NCI-H187 (cell line): ENCODE measurements at places on chromosomes 5 and 9.
A peak's percentile ranks its signal among the peaks of the same experiment; 100 is the strongest.

- no peak for DNase-seq
Measured at GRCh38 chr9:36187414-36187813, 3.3 kb upstream of the CLTA start.

- no peak for DNase-seq
Measured at GRCh38 chr9:104092875-104093600, 1.1 kb upstream of the SMC2 start.

DNA sequence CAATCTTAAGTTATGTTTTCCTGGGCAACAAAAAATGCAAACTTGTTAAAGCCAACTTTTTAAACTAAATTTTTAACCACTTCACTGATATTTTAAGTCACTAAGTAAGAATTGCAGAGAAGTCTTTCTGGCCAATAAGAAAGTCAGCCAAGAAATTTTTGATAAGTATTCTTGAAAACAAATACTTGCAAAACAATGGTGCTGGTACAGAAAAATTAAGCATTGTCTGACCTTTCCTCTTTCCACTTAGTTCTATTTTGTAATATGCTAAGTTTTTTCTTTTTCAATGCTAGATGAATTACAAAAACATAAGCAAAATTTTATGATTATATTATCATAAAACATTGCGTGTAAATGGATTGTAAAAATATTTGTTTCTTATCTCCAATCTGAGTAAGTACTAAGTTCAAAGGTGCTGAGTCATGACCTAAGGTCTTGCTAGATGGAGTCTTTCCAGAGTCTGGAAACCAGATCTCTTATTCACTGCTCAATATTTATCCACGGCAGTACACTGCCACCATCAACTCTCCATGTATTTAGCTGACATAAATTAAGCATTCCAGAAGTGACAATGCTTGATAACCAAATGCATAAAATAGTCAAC lies 139.7 kb downstream of the MEF2C start:
- no peak for DNase-seq

- DNase-seq = no peak
Measured at GRCh38 chr5:36403632-36404311, 102.1 kb upstream of the RANBP3L start.

- no peak for DNase-seq
Measured at GRCh38 chr9:29039258-29039657, 1466.0 kb upstream of the C9orf72 start.

DNA sequence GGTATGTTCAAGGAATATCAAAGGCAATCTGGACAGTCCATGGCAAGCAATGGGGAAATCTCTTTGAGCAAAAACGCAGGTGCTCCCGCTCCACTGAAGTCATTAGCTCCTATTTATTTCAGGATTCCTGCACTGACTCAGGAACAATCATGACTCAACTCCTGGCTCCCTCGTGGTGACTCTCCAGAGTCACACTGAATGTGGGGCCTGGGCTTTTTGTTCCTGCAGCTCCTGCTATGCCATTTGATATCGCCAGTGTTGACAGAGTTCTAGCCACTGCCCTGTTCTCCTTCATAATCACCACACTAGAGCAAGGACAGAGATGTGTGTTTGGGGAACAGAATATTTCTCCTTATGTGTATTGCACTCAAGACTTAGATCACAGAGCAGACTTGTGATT lies 187.2 kb upstream of the ZNF462 start:
- DNase-seq = no peak

GRCh38 chr9:90290716-90291485 lies 351.7 kb downstream of the DIRAS2 start:
- DNase-seq = no peak

DNA sequence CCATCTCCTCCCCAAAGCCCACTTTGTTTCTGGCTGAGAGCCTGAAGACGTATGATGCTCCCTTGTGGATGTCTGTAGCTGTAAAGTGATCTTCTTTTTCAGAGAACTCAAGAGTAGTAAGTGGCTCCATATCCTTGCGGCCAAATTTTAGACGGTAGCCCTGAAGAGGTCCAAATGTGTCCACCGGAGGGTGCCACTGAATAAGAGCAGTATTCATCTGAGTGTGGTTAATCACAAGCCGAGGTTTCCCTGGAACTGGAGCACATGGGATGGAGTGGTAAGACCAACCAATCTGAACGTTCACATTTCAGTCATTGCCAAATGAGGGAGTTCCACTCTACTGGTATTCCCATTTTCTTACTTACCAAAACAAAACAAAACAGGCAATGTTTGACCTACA lies 686.5 kb upstream of the DMAC1 start:
- no peak for DNase-seq

GRCh38 chr9:79131246-79131774 lies 440.5 kb upstream of the TLE4 start:
- DNase-seq = no peak

DNA sequence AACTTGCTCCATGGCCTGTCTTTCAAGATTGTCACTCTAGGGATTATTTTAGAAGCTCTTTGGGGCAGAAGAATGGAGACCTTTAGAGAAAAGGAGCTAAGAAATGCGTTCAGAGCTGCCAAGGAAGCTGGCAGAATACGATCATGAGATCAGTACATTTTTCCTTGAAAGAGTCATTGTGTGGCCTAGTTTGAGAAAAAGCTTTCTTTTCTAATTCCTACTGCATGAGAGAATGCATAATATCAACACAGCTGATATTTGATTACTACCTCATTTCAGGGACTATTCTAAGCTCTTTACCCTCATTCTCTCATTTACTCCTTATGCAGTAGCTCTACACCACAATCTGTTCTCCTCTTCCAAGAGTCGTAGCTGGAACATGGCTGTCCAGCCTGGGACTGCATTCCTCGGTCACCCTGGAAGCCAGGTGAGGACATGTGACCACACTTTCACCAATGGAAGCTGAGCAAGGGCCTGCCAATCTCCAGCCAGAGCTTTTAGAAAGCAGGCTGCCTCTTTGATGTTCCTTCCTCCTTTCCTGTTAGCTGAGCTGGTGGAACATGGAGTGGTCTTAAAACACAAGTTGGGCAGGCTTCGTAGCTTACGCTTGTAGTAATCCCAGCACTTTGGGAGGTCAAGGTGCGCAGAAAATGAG lies 99.3 kb upstream of the LHFPL2 start:
- DNase-seq = no peak

GRCh38 chr5:148748702-148749392 lies 77.6 kb upstream of the ADRB2 start:
- no peak for DNase-seq

DNA sequence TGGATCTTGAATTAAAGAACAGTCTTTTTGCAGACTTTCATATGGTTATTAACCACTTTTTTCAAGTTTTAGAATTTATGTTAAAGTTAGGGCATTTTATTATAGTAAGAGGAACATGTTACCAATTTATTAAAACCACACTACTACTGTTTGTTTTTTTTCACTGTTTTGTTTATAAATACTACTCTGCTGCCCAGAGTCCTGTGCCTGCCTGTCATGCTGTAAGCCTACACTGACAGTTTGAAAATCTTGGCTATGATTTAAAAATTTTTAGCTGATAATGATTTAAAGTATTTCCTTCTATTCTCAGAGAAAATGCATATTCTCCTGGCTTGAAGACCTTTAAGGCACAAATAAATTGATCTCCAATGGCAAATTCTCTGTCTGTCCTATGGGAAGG lies 128.7 kb downstream of the RPS23 start:
- DNase-seq = no peak

DNA sequence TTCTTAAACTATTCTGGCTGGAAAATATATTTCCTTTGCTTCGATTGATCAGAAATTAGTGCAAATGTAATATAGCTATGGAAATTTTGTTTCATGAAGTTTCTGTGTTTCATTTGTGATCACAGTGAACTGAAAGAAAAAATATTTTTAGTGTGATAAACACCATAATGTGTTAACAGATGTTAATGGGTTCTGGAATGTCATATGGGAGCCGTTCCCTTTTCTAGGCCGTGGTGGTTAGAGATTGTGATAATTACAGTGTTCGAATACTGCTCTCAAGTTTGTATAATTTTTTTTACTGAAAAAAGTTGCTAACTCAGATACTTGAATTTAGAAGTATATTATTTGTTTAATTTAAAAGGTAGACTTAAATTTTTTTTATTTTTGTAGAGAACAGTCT lies 19.3 kb downstream of the GAPVD1 start:
- no peak for DNase-seq

GRCh38 chr5:28344836-28345433 lies 1306.5 kb upstream of the CDH9 start:
- DNase-seq = no peak

- DNase-seq = no peak
Measured at GRCh38 chr9:103837940-103838339, 256.2 kb upstream of the SMC2 start.

DNA sequence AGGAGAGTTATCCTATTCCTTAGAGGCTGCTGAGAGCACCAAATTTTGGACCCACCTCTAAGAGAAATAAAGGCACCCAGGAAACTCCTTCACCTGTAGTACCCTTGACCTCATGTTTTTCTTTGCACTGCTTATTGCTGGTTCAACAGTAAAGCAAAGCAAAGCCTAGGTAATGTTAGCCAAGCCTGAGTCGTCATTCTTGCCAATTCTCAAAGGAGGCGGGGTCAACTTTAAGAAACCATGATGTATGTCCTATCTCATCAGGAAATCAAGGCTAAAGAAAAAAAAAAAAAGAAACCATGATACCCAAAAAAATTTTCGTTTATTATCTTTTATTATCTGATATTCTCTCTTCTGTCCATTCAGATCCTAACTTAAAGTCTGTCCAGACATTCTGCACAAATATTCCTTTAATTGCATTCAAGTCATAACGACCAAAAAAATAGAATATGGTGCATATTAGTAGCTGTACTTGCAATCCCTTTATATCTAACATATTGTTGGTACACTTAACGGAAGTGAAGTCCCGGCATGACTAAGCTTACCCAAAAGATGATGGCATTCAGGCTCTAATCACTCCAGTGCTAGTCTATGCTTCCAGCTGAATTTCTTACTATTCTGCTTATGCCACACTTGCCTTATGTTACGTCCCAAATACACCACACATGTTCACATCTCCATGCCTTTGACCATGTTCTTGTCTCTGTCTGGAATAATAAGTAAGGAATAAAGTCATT lies 1.8 kb downstream of the AUH start:
- DNase-seq = no peak

GRCh38 chr9:34746526-34746925 lies 36.6 kb upstream of the CCL21 start:
- no peak for DNase-seq

DNA sequence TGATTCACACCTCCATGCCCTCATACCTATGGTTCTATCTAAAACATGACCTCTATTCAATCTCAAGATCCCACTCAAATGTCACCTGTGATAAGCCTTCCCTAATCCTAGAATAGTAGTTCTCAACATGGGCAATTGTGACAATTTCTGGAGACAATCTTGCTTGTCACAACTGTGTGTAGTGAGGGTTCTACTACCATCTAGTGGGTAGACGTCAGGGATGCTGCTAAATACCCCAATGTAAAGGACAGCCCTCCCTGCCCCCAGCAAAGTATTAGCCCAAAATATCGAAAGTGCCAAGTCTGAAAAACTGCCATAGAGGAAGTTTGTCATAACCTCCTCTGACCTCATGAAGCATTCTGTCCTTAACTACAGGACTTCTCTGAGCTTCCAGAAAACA lies 32.0 kb downstream of the TBCA start:
- no peak for DNase-seq

DNA sequence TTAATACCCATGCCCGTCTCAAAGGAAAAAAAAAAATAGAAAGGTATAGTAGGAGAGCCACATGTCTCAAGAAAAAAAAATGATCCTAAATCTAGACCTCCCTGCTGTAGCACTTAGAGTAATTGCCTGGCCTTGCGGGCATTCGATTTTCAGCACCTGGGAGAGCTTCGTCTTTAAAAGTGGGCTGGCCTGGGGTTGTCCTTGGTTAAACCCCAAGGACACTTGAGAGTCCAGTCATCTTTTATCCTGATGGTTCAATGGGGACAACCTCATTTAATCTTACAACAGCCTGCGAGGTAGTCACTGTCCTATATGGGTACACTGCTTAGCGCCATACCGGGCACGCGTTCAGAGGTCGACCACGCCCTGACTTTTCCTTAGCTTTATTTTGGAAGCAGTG lies 60.1 kb downstream of the MAT2B start:
- DNase-seq = no peak

GRCh38 chr9:94269264-94269663 lies 10.2 kb downstream of the ZNF169 start:
- DNase-seq = peak; percentile 4

DNA sequence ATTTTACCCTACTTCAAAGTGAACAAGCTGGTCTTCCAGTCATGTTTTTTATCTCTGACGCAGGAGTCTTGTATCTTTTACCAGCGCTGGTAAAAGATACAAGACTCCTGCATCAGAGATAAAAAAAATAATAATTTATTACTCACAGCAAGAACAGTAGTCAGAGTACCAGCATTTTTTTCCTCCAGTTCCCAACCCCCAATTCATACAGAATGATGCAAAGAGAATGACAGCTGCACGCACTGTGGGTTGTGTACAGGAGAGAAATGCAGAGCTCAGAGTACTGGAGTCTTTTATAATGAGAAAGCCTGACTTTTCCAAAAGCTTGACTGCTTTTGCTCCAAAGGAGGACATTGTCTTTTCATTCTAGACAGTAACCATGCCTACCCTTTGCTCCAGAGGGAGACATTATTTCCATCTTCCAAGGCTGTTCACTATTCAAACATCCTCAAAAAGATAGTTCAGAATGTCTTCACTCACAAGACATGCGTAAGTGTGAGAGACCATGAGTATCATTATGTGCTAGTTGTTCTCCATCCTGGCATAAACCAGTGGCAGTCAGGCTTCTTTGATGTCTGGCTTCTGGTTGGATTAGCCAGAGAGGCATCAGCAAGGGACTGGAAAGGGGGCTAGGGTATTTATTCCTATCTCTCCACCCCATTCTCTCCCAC lies 14.3 kb upstream of the RANBP6 start:
- no peak for DNase-seq

- no peak for DNase-seq
Measured at GRCh38 chr5:79408028-79408427, 105.9 kb downstream of the HOMER1 start.

GRCh38 chr9:81685763-81686613 lies 3.4 kb downstream of the TLE1 start:
- DNase-seq = no peak

DNA sequence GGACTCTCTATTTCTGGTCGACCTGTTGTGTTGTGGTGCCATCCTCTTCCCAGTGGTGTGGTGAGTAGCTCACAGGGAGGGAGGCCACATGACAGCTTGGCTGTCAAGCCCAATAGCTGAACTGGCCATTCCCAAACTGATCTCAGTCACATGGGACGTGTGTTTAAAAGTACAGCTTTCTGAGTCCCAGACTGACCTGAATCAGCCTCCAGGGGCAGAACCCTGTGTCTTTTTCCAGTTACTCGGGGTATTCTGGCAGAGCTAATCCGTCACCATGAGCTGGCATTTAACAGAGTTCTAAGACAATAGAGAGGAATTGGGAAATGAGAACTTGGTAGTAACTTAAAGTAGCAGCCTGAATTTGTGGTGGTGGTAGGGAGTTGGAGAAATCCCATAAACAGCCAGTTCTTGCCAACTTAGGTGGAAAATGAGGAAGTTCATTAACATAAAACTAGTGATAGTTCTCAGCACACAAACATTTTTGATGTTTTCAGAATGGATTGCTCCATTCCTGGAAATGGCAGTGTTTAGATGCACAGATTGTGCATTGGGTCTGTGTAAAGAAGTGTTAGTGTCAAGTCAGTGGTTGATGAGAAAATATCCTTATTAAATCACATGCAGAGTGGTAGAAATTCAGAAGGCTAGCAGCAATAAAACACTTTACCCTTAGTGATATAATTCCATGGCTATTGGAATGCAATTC lies 50.9 kb downstream of the GPR107 start:
- DNase-seq = no peak
